Brain (organoid and tissue), 16 donors: ENCODE measurements at places on chromosomes 12 and 14.

- DNase-seq = no peak
Measured at GRCh38 chr14:56338674-56339073, 220.5 kb downstream of the PELI2 start.

- DNase-seq = peak; percentile 65
Measured at GRCh38 chr12:84874125-84874824, 38.3 kb downstream of the SLC6A15 start.

DNA sequence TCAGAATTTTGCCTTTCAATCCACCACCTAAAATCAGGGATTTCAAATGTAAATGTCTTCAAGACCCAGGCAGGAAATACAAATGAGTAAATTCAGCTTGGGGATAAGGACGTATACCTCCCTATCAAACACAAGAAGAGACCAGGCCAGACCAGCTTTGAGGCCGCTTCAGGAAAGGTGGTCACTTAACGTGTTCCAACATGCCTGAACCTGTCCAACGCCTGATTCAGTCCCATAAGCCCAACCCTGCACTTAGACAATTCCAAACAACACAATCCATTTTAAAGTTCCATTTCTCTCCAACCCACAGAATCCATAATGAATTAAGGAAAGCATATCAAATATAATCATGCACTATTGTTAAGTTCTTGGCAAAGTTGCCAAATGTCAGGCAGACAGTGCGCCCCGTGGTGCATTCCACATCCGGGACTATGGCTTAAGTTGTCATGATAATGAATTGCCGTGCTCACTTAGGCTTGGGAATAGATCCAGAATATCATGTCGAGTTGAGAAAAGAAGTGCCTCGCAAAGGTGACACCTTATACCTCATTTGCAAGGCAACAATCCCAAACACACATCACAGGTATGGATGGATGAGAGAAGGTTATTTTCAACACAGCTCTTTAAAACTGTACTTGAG is 35.5 kb downstream of the CCDC60 start:
- no peak for DNase-seq

DNA sequence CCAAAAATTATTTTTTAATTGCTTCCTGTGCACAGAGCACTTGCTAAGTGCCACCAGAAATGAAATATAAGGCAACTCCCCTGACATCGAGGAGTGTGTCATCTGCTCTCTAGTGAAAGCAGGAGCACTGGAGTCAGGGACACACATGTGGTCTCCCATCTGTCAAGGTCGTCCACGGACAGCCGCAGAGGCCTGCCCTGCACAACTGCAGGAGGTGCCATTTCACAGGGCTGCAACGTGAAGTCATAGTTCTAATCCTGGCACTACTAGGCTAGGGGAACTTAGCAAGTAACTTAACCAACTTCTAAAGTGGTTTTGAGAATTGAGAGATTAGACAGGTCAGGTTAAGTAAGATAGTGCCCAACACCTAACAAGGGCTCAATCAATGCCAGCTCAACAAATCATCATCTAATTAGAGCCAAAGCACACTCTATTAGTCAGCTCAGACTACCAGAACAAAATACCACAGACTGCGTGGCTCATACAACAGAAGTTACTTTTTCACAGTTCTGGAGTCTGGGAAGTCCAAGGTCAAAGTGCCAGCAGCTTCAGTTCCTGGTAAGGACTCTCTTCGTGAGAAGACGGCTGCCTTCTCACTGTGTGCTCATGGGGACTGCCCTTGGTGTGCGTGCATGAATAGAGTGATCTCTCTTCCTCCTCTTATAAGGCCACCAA is 30.7 kb downstream of the FOXN3 start:
- no peak for DNase-seq

DNA sequence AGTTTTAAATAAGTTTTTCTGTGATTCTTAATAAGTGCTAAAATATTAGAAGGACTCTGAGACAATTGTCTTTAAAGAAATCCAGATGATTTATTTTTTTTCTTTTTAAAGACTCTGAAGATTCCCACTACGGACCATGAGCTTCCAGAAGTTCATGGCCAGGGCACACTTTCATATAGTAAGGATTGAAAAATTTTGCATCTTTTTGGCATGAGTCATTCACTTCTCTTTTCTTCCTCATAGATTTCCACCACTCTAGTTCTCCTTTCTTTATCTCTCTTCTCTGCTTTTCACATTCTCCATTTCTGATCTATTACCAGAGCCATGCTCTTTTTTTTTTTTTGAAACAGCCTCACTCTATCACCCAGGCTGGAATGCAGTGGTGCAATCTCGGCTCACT is 385.8 kb downstream of the FLRT2 start:
- no peak for DNase-seq

GRCh38 chr12:77166696-77167095 is 101.3 kb upstream of the E2F7 start:
- DNase-seq = no peak

DNA sequence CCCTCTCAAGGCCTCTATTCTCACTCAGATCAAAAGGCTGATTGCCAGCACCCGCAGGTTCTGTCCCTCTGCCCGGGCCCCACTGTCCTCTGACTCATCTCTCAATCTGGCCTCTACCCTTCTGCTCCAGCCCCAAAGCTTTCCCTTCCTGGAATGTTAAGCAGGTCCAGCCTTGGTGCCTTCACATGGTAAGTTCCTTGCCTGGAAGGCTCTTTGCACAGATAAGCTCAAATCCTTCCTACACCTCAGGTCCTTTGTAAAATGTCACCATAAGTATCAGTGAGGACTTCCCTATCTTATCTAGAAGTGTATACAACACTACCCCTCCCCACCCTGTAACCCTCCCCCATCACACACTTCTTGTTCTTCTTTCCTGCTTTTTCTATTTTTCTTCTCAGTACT is 22.2 kb downstream of the LPCAT3 start:
- no peak for DNase-seq

DNA sequence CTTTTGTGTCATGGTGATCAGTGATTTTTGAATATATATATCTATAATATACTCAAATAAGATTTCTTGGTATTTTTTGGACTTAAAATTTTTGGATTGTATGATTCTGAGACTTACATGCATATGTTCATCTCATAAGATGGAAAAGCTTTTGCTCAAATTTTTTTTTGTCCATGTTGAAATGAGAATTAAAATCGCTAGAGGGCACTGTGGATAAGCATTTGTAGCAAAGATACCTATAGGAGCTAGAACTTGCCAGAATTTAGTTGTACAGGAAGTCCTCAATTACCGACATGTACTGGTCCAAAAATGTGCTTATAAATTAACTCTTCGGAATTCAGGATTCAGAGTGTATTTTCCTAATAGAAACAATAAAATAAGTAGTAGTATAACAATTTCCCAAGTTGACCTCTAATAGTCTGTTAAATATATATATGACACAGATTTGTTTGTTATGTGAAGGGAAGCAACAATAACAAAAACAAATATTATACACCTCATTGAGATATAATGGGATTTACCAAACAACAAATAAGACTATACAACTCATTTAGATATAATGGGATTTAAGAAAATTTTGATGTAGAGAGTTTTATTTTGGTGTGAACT is 179.6 kb downstream of the TMEM117 start:
- peak; percentile 92 for DNase-seq

DNA sequence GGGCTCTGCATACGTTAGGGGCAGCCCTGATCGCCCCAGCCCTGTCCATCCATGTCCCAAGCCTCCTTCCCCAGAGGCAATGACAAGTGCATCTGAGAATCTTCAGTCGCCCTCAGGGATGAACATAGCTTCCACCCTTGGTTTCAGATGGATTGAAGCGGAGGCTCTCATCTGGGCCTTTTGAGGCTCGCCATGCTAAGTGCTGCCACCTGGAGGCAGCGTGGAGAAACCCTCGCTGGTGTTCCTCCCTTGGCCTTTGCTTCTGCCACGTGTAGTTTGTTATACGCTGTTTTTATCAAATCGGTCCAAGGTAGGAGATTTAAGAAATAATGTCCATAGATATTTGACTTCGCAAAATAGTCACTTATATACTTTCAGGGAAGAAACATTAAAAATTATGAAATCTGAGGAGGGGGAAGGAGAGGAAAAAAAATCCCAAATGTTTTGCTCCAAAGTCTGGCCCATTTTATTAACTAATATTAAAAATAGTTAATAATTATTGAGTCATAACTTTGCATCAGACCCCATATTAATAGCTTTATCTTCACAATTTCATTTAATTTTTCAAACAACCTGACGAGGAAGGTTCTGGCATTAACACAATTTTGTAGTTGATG is 28.8 kb upstream of the LRRC10 start:
- DNase-seq = peak; percentile 41

- no peak for DNase-seq
Measured at GRCh38 chr14:93103392-93104080, 12.2 kb downstream of the ITPK1 start.

GRCh38 chr12:120994589-120995337 is 16.4 kb downstream of the HNF1A start:
- no peak for DNase-seq

DNA sequence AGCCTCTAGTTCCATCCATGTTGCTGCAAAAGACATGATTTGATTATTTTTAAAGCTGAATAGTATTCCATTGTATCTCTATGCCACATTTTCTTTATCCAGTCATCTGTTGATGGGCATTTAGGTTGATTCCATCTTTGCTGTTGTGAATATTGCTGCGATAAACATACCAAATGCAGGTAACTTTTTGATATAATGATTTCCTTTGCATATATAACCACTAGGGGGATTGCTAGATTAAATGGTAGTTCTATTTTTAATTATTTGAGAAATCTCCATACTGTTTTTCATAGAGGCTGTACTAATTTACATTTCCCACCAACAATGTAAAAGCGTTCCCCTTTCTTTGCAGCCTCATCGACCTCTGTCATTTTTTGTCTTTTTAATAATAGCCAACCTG is 342.5 kb downstream of the MDGA2 start:
- no peak for DNase-seq

DNA sequence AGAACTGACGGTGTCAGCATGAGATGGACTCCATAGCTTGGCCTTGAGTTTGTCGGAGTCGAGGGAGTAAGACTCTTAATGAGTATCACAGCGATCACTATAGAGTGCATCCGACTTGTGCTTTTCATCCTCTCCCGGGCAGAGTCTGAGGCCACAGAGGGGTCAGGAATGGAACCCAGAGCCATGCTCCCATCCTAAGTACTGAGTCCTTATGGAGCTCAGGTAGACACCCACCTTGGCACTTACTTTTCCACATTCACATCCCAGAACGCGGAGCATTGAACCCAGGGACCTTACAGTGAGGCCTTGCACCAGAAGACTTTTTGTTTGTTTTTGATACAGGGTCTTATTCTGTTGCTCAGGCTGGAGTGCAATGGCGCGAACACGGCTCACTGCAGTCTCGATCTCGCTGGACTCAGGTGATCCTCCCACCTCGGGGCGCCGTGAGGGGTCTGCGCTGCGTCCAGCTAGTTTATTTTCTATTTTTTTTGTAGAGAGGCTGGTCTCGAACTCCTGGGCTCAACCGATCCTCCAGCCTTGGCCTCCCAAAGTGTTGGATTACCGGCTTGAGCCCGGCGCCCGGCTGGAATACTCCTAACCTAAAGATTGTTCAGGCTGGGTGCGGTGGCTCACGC is 719 bp upstream of the SRSF9 start:
- no peak for DNase-seq

DNA sequence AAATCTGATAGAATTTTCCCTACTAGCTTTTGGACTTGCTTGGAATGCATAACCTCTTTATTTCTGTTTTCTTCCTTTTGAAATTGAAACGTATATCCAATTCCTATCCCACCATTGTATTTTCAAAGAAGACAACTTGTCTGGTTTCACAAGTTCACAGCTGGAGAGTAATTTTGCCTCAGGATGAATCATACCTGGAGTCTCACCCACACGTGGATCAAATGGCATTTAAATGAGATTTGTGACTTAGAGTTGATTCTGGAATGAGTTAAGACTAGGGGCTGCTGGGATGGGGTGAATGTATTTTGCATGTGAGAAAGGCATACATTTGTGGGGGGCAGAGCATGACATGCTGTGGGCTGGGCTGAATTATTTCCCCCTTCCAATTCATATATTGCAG is 516.5 kb upstream of the MGAT4C start:
- DNase-seq = no peak

GRCh38 chr14:56241461-56241860 is 123.2 kb downstream of the PELI2 start:
- DNase-seq = no peak

GRCh38 chr12:46419675-46420074 is 47.1 kb upstream of the SLC38A2 start:
- no peak for DNase-seq

- DNase-seq = peak; percentile 70
Measured at GRCh38 chr12:95608252-95609033, 57.2 kb upstream of the USP44 start.

- peak; percentile 71 for DNase-seq
Measured at GRCh38 chr14:73741386-73741875, 27.2 kb upstream of the PNMA1 start.
